ENCODE measurements at places on chromosomes 11 and 22.
A peak's percentile ranks its signal among the peaks of the same experiment; 100 is the strongest.

DNA sequence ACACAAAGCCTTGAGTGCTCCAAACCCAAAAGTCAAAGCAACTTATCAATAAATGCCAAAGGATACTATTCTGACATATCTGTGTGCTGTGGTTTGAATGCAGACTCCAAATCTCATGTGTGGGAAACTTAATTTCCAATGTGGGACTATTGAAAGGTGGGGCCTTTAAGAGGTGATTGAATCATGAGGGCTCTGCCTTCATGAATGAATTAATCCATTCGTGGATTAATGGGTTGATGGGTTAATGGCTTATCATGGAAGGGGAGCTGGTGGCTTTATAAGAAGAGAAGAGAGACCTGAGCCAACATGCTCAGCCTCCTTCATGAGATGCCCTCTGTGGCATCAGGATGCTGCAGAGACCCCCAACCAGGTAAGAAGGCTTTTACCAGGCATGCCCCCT, 16.8 kb upstream of the ZNF280A start:
- H3K27ac ChIP-seq: no peak overlapping the region
- H3K4me1 ChIP-seq: no peaks in the 10 kb centered on the region

DNA sequence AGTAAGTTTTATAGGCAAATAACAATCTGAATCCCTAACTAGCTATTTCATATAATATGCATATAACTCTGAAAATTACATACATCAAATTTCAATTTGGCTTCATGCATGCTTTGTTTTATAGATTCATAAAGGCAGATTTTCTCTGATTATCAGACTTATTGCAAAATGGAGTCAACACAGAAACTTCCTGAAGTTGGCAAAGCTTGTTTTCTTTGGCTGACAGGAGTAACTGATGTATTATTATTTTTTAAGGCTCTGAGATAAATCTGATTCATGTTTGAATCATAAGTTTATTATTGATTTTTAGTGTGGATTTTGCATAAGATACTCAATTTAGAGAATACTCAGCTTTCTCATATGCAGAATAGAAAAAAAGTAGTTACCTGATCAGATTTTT, 356.3 kb upstream of the CCDC90B start:
- H3K36me3 ChIP-seq: no peaks in the 10 kb centered on the region
- no peak for DNase-seq
- H3K27me3 ChIP-seq: no peaks in the 10 kb centered on the region
- no peaks in the 10 kb centered on the region for H3K4me1 ChIP-seq
- no peak overlapping the region for H3K4me3 ChIP-seq

- DNase-seq: peak; percentile 65
- H3K4me3 ChIP-seq: no peak overlapping the region
- no peaks in the 10 kb centered on the region for H3K27me3 ChIP-seq
- H3K27ac ChIP-seq: peak overlapping the region; percentile 70
These were observed 24.3 kb downstream of the BCR start for GRCh38 chr22:23204541-23205157.

DNA sequence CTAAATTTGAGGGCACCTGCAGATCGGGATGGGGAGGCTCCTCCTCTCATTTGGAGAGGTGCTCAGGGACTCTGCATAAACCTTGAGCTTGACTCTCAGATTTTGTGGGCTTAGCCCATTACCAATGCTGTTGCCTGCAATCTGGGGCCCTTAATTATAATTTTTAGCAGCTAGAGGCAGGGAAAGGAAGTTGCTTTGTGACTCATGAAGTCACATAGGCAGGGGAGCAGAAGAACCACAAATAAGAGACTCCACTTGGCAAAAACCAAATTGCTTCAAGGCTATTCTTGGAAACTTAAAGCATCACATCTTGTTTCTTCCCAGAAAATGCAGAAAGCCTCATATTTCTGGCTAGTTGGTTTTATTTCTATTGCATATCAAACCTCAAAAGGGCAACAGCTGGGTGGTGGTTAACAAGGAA, 46.9 kb downstream of the MICAL2 start:
- H3K27me3 ChIP-seq: no peaks in the 10 kb centered on the region
- no peak for DNase-seq

DNA sequence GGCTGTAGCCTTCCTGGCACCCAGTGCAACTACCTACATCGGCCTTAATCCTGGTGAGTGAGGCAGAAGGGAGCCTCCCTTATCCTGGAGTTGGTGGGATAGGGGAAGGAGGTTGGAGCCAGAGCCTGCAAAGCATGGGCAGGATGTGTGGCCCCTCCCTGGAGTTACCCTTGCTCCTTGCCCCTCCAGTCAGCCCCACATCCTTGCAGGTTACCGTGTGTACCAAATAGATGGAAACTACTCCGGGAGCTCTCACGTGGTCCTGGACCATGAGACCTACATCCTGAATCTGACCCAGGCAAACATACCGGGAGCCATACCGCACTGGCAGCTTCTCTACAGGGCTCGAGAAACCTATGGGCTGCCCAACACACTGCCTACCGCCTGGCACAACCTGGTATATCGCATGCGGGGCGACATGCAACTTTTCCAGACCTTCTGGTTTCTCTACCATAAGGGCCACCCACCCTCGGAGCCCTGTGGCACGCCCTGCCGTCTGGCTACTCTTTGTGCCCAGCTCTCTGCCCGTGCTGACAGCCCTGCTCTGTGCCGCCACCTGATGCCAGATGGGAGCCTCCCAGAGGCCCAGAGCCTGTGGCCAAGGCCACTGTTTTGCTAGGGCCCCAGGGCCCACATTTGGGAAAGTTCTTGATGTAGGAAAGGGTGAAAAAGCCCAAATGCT, 3.9 kb downstream of the SMPD1 start:
- DNase-seq: no peak
- H3K4me3 ChIP-seq: no peak overlapping the region
- H3K27me3 ChIP-seq: no peaks in the 10 kb centered on the region
- H3K4me1 ChIP-seq: peaks cover 43% of the 10 kb centered on the region

DNA sequence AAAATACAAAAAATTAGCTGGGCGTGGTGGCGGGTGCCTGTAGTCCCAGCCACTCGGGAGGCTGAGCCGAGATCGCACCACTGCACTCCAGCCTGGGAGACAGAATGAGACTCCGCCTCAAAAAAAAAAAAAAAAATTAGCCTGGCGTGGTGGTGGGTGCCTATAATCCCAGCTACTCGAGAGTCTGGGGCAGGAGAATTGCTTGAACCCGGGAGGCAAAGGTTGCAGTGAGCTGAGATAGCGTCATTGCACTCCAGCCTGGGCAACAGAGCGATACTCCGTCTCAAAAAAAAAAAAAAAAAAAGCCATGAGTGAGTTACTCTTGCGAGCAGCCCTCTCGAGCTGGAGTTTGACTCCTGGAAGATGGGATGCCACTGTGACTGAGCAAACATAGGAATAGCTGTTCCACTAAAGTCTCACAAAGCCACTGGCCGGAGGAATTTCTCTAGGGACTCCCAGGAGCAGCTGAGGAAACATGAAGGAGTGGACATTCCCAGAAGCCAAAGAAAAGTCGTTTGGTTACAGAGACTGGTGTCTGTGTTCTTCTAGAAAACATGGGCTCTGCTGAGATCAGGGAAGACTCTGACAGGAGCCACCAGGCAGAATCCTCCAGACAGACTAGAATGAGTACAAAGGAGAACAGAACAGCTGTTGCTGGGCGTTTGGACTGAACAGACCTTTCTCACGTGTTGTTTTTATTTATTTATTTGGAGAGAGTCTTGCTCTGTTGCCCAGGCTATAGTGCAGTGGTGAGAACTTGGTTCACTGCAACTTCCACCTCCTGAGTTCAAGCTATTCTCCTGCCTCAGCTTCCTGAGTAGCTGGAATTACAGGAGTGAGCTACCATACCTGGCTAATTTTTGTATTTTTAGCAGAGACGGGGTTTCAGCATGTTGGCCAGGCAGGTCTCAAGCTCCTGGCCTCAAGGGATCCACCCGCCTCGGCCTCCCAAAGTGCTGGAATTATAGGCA, 32.4 kb upstream of the MYH9 start:
- no peak overlapping the region for H3K4me3 ChIP-seq
- peaks cover 20% of the 10 kb centered on the region for H3K4me1 ChIP-seq

DNA sequence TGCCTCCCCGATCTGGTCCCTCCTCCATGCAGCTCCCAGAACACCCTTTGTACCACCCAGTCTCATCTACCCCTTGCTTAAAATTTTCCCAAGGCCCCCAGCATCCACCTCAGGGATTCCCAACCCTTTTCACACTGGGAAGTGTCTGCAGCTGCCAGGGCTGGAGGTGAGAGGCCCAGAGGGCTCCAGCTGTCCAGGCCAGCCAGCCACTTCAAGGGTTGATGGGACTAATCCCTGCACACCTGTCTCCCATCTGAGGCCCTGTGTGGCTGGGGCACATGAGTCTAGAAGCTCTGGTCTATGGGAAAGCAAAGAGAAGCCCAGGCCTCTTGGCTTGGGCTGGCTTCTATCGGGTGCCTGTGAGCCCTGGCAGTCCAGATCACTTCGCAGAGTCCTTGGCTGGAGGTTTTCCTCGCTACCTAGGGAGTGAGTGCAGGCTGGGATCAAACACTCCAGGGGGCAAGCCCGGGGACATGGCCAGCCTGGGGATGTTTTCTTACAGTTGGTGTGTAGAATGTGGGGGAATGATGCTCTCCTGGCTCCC, 41.1 kb upstream of the TPBGL start:
- peaks cover 27% of the 10 kb centered on the region for H3K4me1 ChIP-seq
- H3K36me3 ChIP-seq: peaks cover 15% of the 10 kb centered on the region
- no peaks in the 10 kb centered on the region for H3K27me3 ChIP-seq
- H3K27ac ChIP-seq: no peak overlapping the region
- no peak overlapping the region for H3K4me3 ChIP-seq

DNA sequence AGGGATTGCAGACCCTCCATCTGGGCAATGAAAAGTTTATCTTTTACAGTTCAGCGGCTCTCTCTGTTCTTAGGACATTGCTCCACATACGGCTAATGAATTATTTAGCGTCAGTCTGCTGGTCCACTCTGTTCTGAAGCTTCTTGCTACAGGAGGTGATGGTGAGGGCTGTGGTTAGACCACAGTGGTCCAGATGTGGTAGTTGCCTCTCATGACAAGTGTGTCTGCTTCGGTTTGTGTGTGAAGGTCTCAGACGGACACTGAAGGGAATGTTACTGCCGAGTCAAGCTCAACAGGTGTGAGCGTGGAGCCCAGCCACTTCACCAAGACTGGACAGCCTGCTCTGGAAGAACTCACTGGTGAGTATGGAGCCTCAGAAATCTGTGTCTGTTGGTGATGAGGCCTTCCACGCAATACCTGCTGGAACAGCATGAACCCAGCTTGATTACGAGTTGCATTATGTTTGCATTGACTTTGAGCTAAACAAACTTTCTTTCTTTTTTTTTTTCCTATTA, 220.8 kb downstream of the DBX1 start:
- no peak overlapping the region for H3K27ac ChIP-seq
- H3K4me3 ChIP-seq: no peak overlapping the region
- no peak for DNase-seq
- no peaks in the 10 kb centered on the region for H3K4me1 ChIP-seq

DNA sequence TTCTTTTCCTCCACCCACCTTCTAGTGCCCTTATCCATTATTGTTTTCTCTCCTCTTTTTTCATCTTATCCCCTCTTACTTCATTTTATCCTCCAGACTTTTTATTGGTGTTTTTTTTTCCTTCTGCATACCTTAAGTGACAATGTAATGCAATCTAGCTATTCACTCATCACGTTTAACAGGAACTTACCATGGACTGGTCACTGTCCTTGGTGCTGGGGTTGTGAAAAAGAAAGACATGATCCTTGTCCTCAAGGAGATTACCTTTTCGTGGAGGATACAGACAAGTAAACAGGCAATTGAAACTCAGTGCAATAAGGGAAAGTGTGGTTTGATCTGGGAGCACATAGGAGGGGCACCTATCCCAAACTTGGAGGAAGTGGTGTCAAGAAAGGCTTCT, 20.7 kb downstream of the SYT9 start:
- H3K4me3 ChIP-seq: no peak overlapping the region
- H3K36me3 ChIP-seq: no peaks in the 10 kb centered on the region
- H3K4me1 ChIP-seq: no peaks in the 10 kb centered on the region
- H3K27me3 ChIP-seq: no peaks in the 10 kb centered on the region

- no peaks in the 10 kb centered on the region for H3K27me3 ChIP-seq
- peak overlapping the region; percentile 54 for H3K27ac ChIP-seq
- peaks cover 45% of the 10 kb centered on the region for H3K4me1 ChIP-seq
- H3K4me3 ChIP-seq: no peak overlapping the region
These were observed 12.3 kb downstream of the TNRC6B start for GRCh38 chr22:40189997-40190396.

- H3K27ac ChIP-seq: no peak overlapping the region
- no peaks in the 10 kb centered on the region for H3K27me3 ChIP-seq
- no peaks in the 10 kb centered on the region for H3K36me3 ChIP-seq
- H3K4me3 ChIP-seq: no peak overlapping the region
- peaks cover 6% of the 10 kb centered on the region for H3K4me1 ChIP-seq
These were observed 168.8 kb upstream of the CADM1 start for GRCh38 chr11:115672999-115673411.

DNA sequence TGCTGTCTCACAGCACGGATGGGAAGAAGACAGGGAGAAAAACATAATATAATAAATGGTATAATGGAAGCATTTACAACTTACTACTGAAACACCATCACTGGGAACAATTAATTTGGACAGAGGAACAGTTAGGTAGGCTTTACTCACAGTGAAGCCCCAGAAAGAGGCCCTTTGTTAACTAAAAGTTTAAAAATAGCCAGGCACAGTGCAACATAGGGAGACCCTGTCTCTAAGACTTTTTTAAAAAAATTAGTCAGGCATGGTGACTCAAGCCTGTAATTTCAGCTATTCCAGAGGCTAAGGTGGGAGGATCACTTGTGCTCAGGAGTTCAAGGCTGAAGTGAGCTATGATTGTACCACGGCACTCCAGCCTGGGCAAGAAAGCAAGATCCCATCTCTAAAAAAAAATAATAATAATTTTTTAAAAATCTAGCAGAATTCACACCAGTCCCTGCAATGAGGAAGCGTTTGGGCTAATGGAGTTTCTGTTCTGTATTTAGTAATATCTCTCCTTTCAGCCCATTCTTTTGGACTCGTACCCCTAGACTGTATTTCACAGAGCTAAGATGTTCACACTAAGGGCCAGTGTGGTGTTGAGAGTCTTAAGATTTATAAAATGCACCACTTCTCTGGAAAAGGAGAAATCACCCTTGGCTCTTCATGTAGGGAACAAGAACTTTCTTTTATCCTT, 275.5 kb downstream of the SOX6 start:
- no peak overlapping the region for H3K4me3 ChIP-seq
- H3K36me3 ChIP-seq: no peaks in the 10 kb centered on the region
- H3K27ac ChIP-seq: no peak overlapping the region
- no peaks in the 10 kb centered on the region for H3K4me1 ChIP-seq
- H3K27me3 ChIP-seq: no peaks in the 10 kb centered on the region

- H3K27me3 ChIP-seq: no peaks in the 10 kb centered on the region
- no peak overlapping the region for H3K4me3 ChIP-seq
- H3K27ac ChIP-seq: no peak overlapping the region
- DNase-seq: no peak
These were observed 58.3 kb upstream of the VSTM5 start for GRCh38 chr11:93908689-93909088.

- H3K4me1 ChIP-seq: no peaks in the 10 kb centered on the region
- no peaks in the 10 kb centered on the region for H3K27me3 ChIP-seq
- no peak for DNase-seq
- no peak overlapping the region for H3K27ac ChIP-seq
- no peak overlapping the region for H3K4me3 ChIP-seq
These were observed 100.0 kb downstream of the PAX6 start for GRCh38 chr11:31711137-31711536.

Data from adrenal gland (tissue), 19 donors.